ENCODE measurements at places on chromosomes 6 and 20. TPM values are rescaled to one million over a fixed set of nuclear protein-coding genes. Genes with fewer than 3 reads are reported as not detected.

GRCh38 chr6:92050216-92050615 is 1369.1 kb downstream of the EPHA7 start:
- peak; percentile 29 for DNase-seq

- DNase-seq = peak; percentile 89
These were observed 36.4 kb downstream of the MYLK4 start for GRCh38 chr6:2714111-2714895.

DNA sequence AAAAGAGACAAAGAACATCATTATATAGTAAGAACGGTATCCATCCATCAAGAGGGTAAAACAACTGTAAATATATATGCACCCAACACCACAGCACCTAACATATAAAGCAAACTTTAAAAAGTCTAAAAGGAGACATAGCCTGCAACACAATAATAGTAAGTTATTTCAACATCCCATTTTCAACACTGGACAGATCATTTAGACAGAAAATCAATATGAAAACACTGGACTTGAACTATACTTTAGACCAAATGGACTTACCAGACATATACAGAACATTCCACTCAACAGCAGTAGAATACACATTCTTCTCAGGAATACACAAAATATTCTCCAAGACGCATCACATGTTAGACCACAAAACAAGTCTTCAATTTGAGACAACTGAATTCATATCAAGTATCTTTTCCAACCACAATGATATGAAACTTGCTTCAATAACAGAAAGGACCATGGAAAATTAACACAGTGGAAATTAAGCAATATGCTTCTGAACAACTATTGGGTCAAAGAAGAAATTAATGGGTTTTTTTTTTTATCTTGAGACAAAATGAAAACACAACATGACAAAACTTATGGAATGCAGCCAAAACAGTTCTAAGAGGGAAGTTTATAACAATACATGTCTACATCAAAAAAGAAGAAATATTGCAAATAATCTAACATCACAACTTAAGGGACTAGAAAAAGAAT is 23.9 kb upstream of the ASF1A start:
- DNase-seq = no peak

GRCh38 chr20:45612314-45612713 is 17.2 kb upstream of the WFDC10A start:
- DNase-seq = no peak

GRCh38 chr20:54517241-54517975 is 42.0 kb downstream of the DOK5 start:
- no peak for DNase-seq

DNA sequence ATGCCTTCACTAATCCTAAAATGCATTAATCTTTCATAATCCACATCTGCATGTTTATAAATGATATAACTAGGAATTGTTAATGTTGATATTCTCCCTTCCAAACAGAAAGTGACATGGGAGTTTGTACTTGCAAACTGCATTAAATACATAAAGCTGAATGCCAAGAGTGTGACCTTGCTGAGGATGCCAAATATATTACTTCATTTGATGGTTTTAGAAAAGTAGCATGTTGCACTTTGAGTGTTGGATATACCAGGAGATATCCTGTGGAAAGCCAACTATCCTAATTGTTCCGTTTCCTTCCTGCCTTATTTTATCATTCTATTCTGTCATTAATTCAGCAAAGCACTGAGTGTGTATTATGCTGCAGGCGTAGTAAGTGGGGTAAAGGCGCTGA is 229.8 kb downstream of the TMEM242 start:
- no peak for DNase-seq

DNA sequence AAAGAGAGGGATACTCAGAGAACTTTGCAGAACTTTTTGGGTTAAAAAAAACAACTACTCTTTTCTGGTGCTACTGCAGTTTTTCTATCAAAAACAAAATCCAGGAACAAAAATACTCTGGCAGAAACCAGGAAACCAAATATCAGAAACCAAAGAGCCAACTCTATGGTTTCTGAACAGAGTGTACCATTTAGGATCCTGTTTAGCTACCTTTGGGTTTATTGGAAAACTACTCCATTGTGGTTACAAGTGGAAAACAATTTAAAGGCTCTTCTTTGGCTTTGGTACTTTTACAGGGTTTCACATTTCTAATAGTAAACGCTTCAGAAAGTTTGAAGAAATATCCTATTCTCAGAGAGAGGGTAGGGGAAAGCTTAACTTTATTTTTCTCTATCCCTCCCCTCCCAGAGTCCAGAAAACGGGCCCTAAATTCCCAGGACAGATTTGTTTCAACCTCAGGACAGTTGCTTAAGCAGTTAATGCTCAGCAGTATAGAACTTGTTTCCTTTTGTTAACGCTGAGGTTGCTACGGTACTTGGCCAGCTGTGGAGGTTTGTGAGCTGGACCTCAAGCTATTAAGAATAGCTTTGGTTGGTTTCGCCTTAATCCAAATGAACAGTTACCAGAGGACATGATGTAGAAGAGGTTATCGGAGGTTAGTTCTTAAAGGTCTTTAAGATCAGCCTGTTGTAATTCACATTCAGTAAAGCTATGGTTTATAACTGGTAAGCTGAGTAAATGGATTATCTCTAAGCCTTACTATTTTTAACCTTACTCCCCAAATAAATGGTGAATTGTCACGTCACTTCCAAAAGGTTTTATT is 47.9 kb downstream of the FOXO3 start:
- peak; percentile 20 for DNase-seq

GRCh38 chr6:100808638-100809275 is 72.4 kb downstream of the ASCC3 start:
- peak; percentile 46 for DNase-seq

GRCh38 chr20:32535953-32536823 is 48.9 kb downstream of the NOL4L start:
- no peak for DNase-seq

DNA sequence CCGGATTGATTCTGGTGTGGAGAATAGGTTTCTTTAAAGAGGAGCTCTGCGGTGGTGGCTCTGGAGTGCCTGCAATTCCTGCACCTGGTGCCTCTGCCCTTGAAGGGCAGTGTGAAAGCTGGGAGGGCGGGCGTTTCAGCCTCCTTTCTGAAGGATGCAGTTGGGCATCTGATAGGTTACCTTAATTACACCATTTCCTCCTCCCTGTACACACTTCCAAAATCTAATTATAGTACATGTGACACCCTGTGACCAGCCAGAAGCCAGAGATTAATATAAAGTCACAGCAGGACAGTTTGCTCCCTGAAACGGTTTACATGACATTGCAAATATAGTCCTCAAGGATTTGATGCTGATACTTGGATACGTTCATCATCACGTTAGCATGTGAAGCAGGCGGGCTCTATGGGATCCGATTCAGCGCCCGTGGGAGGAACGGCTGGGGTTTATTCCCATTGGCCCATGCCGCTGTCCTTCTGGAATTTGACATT is 548.2 kb downstream of the QKI start:
- no peak for DNase-seq

Gene FILIP1
- 0.85 TPM for total RNA-seq

Gene RAD21L1
- 0.59 TPM for total RNA-seq

Gene CLDN20
- total RNA-seq = not detected

Gene ULBP1
- not detected for total RNA-seq

Gene AVP
- not detected for total RNA-seq

Gene PRDM1
- 4.9 TPM for total RNA-seq

Gene MOXD1
- total RNA-seq = 6.1 TPM
